ENCODE measurements at places on chromosomes 4 and X.

GRCh38 chr4:146191766-146192458 lies 16.4 kb downstream of the LSM6 start:
- peak; percentile 35 for DNase-seq

DNA sequence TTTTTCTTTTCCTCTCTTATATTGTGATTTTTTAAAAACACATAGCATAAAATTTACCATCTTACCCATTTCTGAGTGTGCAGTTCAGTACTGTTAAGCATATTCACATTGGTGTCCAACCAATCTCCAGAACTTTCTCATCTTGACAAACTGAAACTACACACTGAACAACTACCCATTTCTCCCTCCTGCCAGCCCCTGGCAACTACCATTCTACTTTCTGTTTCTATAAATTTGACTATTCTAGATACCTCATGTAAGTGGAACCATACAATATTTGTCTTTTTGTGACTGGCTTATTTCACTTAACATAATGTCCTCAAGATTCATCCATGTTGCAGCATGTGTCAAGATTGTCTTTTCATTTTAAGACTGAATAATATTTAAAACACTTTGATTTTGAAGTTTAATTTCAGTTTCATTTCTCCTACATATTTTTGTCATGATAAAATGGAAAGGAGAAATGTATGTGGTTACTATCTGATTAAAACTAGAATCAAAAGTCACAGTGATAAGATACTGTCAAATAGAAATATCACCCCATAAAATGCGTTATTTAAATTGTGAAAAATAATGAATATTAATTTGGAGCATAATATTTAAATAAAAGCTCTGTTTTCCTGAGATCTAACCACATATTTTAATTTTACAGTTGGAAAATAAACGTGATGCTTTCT lies 122.8 kb downstream of the DIPK2B start:
- no peak for DNase-seq

DNA sequence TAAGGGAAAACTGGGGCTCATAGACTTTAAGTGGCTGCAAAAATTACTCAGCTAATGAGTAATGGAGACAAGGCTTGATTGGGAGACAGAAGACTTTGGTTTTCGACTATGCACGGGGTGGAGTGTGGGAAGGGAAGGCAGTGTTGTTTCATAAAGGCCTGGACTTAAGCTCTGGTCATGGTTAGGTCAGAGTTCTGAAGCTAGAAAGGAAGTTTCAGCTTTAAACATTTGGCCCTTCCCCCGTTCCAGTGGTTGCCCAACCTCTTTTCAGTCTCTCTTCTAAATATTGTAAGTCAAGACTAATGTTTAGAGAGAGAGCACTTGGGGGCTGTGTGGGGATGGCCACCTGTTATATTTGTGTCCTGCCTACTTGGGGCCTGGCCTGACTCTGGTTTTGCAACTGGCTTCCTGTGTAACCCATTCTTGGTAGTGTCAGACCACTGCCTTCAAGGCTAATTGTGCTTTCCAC lies 21.0 kb downstream of the MSN start:
- DNase-seq = peak; percentile 78

- DNase-seq = no peak
Observed at GRCh38 chr4:100076753-100077152, 113.5 kb downstream of the DDIT4L start.

GRCh38 chr4:148634476-148634875 lies 192.3 kb upstream of the NR3C2 start:
- peak; percentile 7 for DNase-seq

DNA sequence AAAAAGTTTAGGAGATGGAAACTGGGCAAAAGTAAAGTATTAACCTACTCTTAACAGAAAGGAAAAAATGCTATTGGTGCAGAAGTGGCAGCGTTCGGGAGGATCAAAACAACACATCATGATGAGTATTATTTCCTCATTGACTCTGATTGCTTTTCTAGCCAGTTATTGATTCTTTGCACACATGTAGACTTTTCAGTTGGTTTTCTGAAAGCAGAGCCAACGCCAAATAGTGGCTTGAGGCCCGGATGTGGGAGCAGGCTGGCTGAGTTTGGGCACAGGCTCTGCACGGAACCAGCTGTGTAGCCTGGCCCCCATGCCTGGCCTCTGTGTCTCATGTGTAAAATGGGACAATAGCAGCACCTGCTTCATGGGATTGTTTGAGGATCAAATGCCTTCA lies 21.8 kb downstream of the STOX2 start:
- DNase-seq = no peak

GRCh38 chr4:82984459-82984858 lies 26.2 kb downstream of the LIN54 start:
- DNase-seq = peak; percentile 46

Data from GM23248 (cell line).